ENCODE measurements at places on chromosomes 6 and 20.

DNA sequence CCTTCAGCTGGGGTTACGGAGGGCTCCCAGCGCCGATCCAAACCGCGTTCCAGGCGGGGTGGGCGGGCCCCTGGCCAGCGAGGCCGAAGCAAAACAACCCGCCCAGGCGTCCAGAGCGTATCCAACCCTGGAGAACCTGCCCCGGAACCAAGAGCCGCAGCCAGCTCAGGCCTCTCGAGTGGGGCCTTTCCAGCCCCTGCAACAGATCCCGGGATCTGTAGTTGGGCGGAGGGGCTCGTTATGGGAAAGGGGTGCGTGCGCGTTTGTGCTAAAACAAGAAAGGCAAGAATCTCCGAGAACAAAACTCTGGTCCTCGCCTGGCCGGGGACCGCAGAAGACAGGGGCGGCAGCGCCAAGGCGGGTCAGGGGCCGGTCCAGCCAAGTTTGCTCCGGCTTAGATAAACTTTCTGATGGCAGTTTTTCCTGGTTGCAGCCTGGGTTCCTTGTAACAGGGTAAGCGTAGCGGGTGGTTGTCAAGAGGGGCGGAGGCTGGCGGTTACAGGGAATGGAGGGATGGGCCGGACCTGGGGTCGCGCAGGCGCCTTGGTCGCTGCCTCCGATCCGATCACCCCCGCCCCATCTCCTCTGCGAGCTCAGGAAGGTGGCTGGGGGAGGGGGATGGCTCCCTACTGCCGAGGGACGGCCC lies 448 bp upstream of the RIN2 start:
- peak; percentile 95 for DNase-seq

- DNase-seq = no peak
Observed at GRCh38 chr20:46228670-46229069, 79.6 kb downstream of the CDH22 start.

GRCh38 chr6:170378502-170378901 lies 71.9 kb downstream of the FAM120B start:
- no peak for DNase-seq

- peak; percentile 88 for DNase-seq
Observed at GRCh38 chr6:74507649-74508048, 698.2 kb downstream of the COL12A1 start.

DNA sequence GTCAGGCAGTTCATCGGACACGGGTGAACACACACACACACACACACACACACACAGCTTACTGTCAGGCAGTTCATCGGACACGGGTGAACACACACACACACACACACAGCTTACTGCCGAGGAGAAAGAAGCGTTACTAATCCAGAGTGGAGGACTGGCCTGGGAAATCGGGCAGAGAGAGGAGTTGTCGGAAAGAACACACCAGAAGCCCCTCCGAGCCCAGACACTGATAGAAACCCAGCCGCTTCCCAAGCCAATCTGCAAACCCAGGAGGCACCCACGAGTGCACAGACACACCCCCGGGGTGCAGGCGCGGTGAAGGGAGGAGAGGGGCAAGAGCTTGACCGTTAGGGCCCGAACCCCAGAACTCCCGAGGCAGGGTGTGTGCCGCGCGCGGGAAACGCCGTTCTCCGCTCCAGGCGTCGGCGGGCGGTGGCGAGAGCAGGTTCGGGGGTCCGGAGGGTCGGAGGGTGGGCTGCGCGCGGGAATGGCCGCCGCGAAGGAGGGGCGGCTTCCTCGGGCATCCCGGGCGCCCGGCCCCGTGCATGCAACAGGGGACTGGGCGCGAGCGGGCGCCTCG lies 636 bp downstream of the ELOVL2 start:
- DNase-seq = no peak

DNA sequence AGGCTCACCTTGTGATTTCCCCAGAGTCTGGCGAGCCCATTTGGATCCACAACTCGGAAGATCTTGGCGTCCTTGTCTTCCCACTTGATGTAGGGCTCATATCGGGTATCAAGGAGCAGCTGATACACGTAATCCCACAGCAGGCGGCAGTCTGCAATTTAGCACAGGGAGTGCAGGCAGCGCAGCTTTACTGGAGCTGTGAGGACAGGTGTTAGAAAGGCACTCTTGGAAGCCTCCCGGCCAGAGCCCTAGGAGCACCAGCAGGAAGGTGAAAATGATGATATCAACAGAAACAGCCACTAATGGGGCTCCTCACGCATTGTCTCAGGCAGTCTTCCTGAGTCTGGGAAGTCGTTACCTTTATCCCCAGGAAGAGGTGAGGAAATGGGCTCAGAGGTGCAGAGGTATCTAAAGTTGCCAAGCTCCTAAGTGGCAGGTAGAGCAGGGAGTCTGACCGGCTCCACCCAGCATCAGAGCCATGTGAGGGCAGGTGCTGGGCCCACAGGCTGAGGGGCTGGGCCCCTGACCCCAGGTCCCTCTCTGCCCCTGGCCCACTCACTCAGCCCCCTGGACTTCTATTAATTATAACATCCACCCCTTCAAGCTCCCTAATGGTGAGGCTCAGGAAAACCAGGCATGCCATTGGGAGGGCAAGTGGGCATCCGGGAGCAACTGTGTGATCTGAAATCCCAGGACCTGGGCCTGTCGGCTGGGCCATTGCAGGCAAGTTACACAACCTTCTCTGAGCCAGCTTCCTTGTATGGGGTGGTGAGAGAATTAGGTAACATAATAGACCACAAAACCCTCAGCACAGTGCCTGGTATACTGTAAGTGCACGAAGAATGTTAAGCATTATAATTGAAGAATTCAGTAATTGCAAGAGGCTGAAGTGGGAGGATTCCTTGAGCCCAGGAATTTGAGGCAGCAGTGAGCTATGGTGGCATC lies 18.3 kb downstream of the ETV7 start:
- DNase-seq = no peak

- no peak for DNase-seq
Observed at GRCh38 chr6:98847416-98847778, 13.0 kb downstream of the POU3F2 start.

GRCh38 chr6:81634155-81634880 lies 118.2 kb downstream of the TENT5A start:
- DNase-seq = no peak

- DNase-seq = no peak
Observed at GRCh38 chr20:4513720-4514119, 208.0 kb upstream of the PRND start.

DNA sequence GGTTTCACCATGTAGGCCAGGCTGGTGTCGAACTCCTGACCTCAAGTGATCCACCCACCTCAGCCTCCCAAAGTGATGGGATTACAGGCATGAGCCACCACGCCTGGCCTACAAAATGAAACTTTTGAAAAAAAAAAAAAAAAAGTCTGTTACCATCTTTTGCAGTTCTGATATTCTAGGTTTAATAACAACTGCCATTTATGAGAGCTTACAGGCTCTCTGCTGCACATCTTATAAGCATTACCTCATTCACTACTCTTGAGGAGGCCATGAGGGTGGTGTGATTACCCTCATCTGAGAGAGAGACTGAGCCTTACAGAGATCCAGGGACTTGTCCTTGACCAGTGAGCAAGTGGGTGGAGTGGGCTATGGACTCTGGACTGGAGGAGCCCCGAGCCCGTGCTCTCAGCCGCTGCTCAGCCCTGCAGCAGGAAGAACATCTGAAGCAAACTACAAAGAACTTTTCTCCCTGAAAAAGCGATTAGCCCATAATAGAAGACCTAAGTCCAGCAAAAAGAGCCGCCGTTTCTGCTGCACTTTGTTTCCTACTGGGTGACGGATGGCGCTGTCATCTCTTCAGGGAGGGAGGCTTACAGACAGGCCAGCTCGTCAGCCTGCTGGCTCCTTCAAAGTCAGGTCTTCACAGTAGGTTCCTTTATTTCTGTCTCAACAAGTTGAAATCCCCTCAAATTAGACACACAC lies 119.8 kb upstream of the AKAP12 start:
- no peak for DNase-seq

GRCh38 chr20:51757226-51757625 lies 11.0 kb downstream of the ATP9A start:
- no peak for DNase-seq

- DNase-seq = no peak
Observed at GRCh38 chr6:80425089-80425823, 318.8 kb downstream of the BCKDHB start.

DNA sequence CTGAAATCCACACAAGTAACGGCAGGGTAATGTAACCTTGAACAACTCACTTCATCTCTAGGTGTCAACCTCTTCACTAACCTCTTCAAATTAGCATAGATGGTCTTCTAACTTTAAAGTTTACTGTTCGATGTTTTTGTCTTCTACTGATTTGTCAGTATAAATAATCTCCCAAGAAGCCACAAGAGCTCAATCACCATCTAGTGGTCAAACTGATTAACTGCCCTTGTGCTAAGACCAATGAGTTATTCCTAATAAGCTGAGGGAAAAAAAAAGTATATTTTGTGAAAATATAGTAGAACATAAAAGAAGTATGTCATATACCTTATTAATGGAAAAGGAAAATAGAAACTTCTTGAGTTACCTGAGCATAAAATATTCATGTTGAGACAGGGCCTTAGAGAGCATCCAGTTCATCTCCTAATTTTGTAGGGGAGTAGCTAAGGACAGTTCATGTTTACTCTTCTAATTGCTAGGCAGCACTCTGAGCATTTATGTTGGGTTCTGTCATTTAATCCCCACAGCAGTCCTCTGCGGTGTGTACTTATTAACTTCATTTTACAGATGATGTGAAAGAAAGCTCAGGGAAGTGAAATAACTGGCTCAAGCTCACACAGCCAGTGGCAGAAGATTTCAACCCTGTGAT lies 317.1 kb downstream of the ESR1 start:
- DNase-seq = peak; percentile 38

DNA sequence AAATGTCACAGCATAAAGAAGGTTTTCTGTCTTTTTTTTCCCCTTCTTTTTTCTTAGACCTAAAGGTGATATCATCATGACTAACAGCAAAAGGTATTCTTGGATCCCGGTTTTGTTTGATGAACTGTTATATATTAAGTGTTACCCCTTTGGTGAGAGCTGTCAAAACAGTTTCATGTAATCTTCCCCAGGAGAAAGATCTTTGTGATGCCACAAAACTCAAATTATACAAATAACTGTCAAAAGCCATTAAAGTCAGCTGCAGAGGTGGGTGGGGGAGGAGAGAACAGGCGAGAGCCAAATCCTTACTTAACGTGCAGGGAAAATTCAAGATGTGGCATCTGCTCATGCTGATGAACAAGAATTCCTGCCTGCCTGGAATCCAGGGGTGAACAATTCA lies 258.2 kb downstream of the BMP7 start:
- no peak for DNase-seq

DNA sequence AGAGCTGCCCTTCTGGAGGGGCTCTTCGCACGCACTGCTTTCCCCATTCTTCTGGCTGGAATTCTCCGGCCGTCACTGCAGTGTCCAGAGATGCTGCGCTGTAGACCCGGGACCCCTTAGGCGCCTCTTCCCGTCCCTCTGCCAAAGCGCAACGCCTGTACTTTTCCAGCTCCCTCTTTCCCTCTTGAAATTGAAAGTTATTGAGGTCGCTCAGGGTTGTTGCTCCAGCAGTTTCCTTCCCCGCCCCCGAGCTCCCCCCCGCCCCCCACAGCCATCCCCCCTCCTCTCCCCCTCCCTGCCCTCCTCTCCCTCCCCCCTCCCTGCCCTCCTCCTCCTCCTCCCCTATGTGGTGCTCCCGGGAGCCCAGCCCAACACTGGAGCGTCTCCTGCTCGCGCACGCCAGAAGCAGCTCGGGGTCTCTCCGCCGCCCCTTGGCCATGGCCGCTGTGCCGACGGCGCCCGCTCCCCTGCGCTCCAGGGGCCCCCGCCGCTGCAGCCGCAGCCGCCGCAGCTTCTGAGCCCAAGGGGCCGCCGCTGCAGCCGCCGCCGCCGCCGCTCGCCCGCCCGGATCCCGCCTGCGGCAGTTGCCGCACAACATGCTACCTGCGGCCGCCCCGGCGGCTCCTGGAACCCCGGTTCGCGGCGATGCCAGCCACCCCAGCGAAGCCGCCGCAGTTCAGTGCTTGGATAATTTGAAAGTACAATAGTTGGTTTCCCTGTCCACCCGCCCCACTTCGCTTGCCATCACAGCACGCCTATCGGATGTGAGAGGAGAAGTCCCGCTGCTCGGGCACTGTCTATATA lies at the start of gene RSPO3:
RSPO3 (plus strand) TSS at position 374 of the 804 bp plus-strand sequence. CDS start 522 bp downstream, outside the sequence.
- DNase-seq = peak; percentile 77

- DNase-seq = no peak
Observed at GRCh38 chr6:122143813-122144601, 255.4 kb upstream of the HSF2 start.

DNA sequence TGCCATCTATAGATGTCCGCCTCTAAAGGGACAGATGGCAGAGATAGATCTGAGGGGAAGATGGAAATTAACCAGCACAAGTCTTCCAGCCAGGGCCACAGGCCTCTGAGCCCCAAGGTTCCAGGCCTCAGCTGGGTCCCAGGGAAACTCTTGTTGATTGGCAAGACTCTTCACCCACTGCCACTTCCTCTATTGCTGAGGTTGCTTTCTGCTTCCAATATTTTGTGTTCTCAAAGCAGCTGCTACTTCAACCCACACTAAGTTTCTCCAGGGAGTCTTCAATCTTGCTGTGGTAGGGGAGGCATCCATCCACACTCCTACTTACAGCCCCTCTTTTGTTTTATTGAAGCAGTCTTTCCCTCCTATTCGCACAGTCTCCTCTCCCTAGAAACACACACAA lies 36.4 kb upstream of the SASH1 start:
- peak; percentile 17 for DNase-seq

- peak; percentile 16 for DNase-seq
Observed at GRCh38 chr6:90187437-90188121, 109.1 kb downstream of the BACH2 start.

GRCh38 chr20:10739566-10739965 lies 65.8 kb upstream of the JAG1 start:
- no peak for DNase-seq

DNA sequence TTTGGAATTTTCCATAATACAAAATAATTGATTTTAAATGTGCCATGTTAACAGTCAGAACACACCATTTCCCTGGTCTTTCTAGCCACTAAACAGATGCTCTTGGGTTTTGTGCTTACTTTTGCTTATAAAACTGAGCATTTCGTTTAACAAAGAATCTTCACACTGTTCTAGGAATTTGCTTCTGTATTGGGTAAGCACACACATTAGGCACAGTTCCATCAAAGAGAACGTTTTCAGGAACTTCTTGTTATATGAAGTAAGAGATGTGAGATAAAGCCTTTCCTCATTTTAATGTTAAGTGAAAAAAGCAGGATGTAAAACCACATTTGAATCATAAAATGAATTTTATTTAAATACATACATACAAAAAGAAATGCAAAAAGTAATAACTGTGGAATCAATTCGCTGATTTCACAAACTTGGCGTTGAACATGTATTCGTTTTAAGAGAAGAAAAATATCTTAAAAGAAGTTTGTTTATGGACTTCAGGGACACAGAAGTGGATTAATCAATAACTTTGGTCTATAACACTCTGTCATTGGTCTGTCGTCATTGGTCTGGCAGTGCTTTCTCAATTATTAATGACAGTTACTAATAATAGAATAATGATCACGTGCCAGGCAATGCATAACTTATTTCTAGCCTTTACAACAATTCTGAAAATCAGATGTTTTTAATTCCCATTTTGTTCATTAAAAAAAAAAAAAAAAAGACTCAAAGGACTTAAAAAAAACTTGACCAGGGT lies 199.9 kb upstream of the PRDM1 start:
- DNase-seq = peak; percentile 56

GRCh38 chr6:28336284-28337120 lies 554 bp upstream of the ZSCAN31 start:
- peak; percentile 78 for DNase-seq

Measured in skin of body (tissue), 3 donors.